Renal pelvis (tissue), 12 donors: ENCODE measurements at places on chromosomes 3 and 15.

GRCh38 chr3:43105596-43106292 lies at the start of gene POMGNT2:
Gene POMGNT2 (minus strand): TSS chr3:43106079. CDS start chr3:43081431, 24,648 bp downstream.
- DNase-seq, result peak; percentile 87

DNA sequence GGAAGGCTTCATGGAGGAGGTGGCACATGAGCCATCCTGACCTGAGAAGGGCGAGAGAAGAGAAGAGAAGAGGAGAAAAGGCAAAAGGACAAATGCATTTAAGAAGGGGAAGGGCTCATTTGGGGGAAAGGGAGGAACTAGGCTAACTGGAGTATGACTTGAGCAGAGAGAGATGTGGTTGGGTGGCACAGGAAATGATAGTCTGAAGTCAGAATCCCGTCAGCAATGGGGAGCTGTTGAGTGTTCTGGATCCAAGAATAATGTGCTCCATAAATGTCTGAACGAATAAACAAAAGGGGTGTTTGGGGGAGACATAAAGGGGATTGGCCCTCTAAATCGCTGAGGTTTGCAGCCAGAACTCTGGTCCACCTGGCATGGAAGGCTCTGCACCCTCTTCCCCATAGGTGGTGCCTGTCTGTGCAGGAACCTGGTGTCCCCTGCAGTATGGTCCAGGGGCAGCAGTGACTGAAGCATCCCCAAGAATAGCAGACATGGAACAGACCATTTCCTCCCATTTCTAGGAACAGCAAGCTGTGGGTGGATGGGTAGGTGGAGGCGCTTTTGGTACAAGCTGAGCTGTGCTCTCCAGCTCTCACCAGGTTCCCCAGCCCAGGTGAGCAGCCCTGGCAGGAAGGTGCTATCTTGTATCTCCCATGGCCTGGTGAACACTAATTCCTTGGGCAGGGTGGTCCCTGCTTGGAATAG lies 15.2 kb downstream of the CORO2B start:
- DNase-seq, result no peak

DNA sequence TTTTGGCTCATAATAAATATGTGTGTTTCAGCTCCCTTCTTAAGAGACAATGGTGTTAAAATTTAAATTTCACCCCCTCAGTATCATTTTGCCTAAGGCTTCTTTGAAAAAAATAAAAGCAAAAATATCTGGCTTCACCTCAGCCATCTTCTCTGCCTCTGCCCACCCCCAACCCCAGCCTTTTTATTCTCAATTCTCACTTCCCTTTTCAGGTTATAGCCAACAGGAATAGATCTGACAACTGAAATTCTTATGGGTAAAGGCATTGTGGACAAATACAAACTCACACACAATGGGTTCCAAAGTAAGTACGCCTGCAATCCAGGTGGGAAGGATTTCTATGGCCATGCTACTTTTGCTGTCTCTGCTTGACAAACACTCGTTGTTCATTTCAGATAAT lies 399.0 kb upstream of the ARRDC4 start:
- no peak for DNase-seq

- no peak for DNase-seq
Measured at GRCh38 chr3:108106031-108106430, 15.2 kb upstream of the CD47 start.

- DNase-seq, result no peak
Measured at GRCh38 chr3:23395115-23395514, 192.0 kb downstream of the UBE2E2 start.

- no peak for DNase-seq
Measured at GRCh38 chr15:90211440-90212143, 10.5 kb downstream of the SEMA4B start.

GRCh38 chr3:71659864-71660591 lies 65.2 kb downstream of the EIF4E3 start:
- no peak for DNase-seq

- no peak for DNase-seq
Measured at GRCh38 chr3:197345390-197345789, 47.0 kb upstream of the DLG1 start.
